ENCODE measurements at places on chromosomes 5 and 9.

GRCh38 chr5:93158841-93159240, 422.2 kb downstream of the NR2F1-AS1 start:
- DNase-seq: no peak

GRCh38 chr9:14994738-14995137, 84.5 kb upstream of the FREM1 start:
- DNase-seq: peak; percentile 60

- no peak for DNase-seq
Measured at GRCh38 chr9:77802515-77803293, 154.6 kb upstream of the GNA14 start.

DNA sequence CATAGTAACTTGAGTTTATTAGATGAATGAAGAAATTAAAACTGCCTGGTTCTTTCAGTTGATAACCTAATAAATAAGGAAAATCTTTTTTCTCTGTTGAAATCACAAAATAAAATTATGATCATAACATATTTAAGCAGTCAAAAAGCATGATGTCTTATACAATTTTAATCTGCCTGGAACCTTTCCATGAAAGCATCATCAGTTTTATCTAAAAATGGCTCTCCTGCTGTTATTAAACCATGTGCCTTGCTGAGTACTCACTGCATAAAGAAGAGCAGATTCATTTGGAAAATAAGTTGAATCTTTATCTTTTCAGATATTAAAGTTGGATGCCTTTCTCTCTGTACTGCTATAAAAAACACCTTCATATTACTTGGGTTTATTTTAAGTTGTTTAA, 148.8 kb downstream of the SLC24A2 start:
- DNase-seq: no peak

- peak; percentile 4 for DNase-seq
Measured at GRCh38 chr9:21919377-21920362, 74.5 kb downstream of the CDKN2A start.

DNA sequence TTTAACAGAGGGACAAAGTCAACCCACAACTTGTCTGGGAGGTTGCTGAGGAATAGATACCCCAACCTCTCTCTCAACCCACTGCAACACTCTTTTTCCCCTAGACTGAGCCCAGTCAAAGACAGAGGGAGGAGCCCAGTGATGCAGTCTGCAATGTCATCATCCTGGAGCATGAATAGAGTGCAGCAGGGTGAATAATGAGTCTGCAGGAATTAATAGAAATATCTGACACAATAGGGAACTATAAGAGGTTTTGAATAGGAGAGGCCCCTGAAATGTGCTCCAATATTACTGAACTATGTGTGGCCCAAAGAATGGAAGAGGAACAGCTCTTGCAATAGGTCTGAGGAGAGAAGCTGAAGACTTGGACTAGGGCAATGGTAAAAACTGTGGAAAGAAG, 59.1 kb downstream of the PDCD1LG2 start:
- DNase-seq: no peak

DNA sequence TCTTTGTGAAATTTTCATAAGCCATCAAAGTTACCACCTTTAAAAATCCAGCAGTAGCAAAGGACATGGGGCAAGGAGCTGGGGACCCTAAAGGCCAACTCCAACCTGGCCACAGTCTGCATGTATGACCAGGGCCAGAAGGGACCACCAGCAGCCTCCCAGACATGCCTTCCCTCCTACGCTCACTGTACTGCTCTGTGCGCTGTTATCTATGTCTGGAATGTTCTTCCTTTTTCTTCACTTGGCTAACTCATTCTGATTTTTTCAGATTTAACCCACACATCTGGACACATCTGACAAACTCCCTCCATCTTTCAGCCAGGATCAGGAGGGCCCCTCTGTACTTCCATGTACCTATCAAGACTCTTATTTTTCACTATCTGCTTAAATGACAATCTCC, 47.6 kb upstream of the TRAF1 start:
- no peak for DNase-seq

DNA sequence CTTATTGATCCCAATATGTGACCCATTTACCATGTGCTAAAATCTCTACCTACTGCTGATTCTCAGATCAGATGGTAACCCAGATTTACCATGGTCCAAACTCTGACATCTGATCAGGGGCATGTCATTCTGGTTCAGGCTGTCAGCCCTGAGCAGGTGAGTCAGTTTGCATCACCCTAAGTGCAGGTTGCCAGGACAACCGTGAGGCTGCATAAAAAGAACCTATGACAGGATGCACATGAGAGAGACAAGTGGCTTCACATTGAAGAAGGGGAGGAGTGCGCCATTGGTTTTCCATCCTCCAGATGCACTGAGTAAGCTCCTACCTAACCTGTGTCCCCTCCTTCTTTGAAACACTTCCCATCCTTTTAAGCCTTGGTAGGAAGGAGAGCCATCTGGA, 801 bp upstream of the PRSS3 start:
- no peak for DNase-seq

DNA sequence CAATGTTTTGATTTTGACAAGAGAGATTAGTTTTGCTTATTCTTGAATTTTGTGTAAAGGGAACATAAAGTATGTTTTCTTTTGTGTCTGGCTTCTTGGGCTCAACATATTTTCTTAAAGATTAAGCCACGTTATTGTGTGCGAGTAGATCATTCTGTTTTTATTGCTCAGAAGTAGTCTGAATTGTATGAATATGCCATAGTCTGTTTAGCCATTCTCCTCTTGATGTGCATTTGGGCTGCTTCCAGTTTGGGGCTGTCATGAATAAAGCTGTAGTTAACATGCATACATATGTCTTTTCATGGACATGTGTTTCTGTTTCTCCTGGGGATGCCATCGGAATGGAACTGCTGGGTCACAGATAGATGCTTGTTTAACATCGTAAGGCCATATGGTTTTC, 198.9 kb downstream of the FANCC start:
- no peak for DNase-seq

GRCh38 chr9:4048441-4048840, 251.4 kb downstream of the GLIS3 start:
- peak; percentile 7 for DNase-seq

DNA sequence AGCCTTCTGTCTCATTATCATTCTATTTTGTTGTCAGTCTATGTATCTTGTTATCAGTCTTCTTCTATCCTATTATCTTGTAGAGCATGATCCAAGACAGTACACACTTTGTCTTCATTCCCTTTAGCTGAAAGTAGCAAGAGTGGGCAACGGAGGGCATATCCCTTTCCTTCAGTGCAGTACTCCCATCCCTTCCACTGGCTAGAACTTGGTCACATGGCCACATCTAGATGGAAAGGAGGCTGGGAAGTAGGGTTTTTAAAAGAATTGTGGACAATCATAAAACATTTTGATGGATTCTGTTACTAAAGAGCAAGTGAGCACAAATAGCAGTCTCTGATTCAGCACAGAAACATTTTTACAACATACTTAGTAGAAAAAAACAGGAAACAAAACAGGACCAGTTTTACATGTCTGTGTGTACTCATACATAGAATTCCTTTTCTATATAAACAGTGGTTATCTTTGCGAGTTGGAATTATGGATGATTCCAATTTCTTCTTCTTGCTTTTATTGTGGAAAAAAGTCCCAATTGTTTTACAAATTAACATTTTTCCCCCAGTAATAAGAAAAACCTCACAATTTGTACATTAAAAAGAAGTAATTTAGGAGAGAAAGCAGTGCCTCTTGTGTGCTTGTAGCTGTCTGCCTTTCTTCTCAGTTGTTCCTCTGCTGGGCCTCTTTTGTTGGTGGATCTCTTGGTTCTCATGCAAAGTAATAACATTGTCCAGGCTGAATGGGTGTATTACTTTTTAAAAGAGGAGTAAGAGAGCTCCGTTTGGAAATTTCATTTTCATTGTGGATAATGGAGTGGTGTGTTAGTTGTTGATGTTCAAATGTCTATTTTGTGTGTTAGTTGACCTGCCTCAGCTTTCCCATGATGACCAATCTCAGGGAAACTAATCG, 410.9 kb upstream of the TRPC7 start:
- no peak for DNase-seq

- no peak for DNase-seq
Measured at GRCh38 chr5:683551-684481, 9.3 kb downstream of the TPPP start.

DNA sequence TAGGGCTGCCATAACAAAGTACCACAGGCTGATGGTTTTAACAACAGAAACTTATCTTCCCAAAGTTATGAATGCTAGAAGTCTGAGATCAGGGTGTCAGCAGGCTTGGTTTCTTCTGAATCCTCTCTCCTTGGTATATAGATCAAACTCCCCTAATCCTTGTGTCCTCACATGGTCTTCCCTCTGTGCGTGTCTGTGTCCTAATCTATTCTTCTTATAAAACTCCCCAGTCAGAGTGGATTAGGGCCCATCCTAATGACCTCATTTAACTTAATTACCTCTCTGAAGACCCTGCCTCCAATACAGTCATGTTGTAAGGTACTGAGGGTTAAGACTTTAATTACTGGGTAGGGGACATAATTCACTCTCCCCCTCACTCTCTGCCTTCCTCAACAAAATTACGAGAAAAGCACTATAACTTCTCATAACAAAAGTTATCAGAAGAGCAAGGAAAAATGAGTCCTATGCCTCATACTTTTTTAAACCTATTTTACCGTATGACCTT, 68.6 kb downstream of the DPYSL3 start:
- no peak for DNase-seq

DNA sequence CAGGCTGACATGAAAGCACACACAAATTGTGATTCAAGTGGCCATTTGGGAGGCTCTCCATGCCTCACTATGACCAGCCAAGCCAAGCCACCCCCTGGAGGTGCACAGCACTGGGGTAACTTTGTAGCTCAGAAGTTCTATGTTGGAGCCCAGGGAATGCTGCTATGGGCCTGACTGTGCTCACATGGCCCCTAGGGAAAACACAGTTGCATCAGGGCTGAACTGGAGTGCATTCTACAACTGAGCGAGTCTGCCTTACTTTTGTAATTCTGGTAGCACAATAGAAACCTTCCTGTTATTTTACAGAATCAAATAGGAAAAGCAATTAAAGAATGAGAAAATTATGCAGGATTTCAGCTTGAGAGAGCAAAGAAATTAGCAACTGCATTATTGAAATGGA, 455.5 kb upstream of the TRPC7 start:
- no peak for DNase-seq

DNA sequence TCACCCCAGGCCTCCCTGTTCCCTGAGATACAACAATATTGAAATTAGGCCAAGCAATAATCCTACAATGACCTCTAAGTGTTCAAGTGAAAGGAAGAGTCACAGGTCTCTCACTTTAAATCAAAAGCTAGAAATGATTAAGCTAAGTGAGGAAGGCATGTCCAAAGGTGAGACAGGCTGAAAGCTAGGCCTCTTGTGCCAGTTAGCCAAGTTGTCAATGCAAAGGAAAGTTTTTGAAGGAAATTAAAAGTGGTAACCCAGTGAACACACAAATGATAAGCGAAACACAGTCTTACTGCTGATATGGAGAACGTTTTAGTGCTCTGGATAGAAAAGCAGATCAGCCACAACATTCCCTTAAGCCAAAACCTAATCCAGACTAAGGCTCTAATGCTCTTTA, 39.8 kb downstream of the PTAR1 start:
- no peak for DNase-seq

- no peak for DNase-seq
Measured at GRCh38 chr9:93346231-93347112, 105.0 kb upstream of the FAM120A start.

DNA sequence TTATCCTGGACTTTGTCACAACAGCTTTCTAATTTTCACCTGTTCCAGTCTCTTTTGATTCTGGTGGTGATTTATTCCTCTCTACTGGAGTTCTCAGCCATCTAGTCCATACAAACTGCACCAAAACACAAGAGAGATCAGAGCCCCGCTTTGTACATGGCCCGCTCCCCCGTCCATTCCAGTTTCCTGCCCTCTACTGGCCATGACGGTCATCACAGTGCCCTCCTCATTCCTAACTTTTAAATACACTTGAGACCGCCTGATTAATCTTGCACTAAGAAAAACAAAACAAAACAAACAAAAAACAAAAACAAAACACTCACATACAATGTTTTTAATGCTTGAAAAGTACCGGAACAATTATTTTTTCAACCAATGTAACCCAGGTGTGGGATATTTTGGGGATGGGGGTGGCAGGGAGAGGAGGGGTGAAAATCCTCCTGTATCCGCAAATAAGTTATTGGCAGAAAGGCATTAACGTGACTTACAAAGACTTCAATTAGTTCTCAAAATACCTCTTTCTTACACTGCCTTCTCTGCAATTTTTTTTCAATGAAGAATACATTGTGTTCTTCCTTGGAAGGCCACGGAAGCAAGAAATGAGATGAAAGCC, 84.8 kb upstream of the PAM start:
- peak; percentile 56 for DNase-seq

- peak; percentile 81 for DNase-seq
Measured at GRCh38 chr5:81787474-81788242, 36.8 kb upstream of the SSBP2 start.

- DNase-seq: no peak
Measured at GRCh38 chr5:62305358-62305714, 670 bp upstream of the KIF2A start.

DNA sequence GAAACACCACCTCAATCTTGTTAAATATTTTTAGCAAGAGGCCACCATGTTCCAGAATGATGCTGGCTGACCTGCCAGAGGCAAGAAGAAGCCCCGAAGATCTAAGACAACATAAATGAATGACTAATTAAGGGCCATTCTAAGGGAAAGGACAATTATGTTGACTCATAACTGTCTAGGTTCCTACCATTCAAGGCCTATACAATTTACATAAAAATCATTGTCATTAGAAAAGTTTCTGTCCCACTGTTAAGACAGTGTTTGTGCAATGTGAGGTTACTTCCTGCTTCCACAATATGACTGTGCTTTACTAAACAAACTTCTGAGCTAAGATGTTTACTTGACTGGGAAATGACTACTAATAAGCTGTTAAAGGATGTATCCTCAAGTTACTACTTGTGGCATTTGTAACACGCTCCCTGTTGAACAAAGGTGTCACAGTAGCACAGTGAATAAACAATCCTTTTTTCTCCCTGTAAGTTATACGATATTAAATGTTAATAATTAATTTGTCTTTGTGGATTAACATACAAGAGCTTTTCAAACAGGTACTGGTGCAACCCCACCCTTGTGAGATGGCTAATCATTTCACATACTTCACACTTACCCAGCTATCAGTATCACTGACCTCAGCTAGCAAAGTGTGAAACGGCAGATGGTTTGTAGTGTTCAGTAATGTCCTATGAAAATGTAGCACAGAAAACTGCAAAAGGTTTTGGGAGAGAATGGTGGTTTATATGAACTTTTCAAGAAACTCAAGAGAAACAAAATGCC, 195.8 kb downstream of the EFNA5 start:
- no peak for DNase-seq

- no peak for DNase-seq
Measured at GRCh38 chr5:146448783-146449519, 1.8 kb downstream of the TCERG1 start.

- DNase-seq: no peak
Measured at GRCh38 chr9:79578891-79579290, 7.1 kb downstream of the TLE4 start.

GRCh38 chr9:715300-715699, 126.2 kb upstream of the DMRT1 start:
- DNase-seq: no peak

DNA sequence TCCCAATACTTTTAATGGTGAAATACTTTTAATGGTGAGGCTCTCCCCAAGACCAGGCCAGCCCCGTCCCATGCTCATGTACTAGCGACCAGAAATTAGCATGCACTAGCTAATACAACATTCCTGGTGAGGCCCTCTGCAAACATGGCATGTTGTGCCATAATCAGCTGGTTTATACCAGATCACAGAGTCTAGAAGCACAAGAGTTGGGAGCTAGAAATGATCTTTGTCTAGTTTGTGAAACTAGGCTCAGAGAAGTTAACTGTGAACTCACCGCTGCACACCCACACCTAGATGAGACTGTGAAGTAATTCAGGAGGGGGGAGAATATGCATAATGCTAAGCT, 37.4 kb downstream of the MTMR12 start:
- DNase-seq: no peak
